ENCODE measurements at places on chromosomes 11 and 22.

GRCh38 chr11:1619449-1619848 is 2.5 kb downstream of the KRTAP5-4 start:
- no peak for DNase-seq

DNA sequence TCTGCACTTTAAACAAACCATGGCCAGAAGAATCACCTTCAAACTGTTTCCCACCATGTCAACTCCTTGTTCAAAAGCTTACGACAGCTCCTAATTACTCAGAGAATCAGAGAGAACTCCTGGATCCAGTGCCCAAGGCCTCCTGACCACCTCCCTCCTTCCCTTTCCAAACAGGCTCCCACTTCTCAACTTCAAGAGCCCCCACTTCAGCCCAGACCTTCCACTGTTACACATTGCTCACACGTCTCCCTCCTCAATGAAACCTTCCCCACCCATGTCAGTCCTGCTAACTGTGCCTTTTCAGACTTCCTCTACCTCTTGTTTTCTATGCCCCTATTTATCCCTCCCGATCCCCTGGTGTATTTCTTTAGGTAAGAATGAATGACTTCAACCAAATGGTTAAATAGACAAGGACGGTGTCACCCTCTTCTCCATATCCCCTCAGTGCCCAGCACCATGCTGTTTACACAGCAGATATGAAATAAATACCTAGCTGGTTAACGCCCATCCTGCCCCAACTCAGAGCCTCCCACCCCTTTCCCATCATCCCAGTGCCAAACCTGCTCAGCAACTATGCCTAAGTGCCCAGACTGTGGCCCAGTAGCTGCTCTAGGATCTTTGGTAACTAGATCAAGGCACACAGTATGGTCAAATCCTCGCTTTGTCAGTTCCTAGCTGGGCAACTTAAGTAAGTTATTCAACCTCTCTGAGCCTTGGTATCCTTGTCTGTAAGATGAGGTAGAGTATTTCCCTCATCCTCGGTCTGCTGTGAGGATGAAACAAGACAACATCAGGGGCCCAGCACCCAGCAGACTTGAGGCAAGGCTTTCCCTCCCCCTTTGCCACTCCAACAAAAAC is 36.8 kb downstream of the PLEKHA7 start:
- DNase-seq, result no peak

DNA sequence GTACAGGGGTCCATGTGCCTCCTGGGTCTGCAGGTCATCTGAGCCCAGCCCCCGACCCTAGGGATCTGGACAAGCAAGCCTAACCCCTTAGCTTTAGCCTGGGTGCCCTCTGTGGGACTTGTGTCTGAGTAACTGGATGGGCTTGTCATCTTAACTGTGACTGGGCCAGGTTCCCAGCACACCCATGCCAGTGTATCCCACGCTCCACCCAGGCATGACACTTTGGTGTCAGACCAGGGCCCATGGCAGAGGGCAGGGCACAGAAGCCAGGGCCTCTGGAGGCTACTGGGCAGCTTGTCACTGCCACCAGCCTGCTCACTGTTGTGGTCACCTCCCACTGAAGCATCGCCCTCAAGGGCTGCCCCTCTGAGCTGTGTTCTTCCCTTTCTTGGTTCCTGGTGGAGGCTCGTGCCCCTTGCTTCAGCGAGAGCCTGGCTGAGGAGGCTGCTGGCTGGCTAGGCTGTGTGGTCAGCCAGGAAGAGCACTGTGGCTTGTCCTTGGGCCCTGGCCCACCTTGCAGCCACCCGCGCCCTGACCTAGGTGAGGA is 80.8 kb downstream of the ST3GAL4 start:
- DNase-seq, result no peak

DNA sequence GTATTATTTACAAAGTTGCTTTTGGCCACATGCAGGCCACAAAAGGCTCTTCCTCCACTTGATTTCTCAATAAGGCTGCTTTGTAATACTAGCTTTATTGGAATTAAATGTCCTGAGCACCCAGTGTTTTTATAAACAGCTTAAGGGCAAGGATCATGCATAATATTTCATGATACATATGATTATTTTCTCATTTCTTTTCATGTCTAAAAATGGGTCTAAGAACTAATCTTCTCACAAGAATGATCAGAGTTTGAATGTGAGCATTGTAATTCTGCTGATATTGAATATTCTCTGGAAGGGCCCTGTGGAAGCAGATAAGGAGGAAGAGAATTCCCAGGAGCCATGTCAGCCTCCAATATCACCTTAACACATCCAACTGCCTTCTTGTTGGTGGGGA is at the start of gene OR52K2:
Gene OR52K2, plus strand, starts transcription at position 301 of the 400 bp plus-strand sequence. Its CDS starts 45 bp downstream, at position 346.
- DNase-seq, result no peak

DNA sequence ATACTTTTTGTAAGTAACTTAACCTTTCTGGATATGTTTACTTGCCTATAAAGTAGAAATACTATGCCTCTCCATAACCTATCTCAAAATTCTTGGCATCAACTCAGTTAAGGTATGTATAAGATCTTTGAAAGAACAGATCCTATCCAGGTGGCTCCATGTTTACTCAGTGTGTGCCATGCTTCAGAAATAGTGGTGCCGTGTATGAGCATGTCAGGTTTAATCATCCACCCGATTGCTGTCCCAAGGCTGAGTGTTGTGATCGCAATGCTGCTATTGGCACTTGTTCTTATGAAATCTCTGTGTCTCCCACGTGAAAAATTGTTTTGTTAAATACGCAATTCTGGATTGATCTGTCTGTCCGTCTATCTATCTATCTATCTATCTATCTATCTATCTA is 85.9 kb upstream of the SNX19 start:
- DNase-seq, result no peak

DNA sequence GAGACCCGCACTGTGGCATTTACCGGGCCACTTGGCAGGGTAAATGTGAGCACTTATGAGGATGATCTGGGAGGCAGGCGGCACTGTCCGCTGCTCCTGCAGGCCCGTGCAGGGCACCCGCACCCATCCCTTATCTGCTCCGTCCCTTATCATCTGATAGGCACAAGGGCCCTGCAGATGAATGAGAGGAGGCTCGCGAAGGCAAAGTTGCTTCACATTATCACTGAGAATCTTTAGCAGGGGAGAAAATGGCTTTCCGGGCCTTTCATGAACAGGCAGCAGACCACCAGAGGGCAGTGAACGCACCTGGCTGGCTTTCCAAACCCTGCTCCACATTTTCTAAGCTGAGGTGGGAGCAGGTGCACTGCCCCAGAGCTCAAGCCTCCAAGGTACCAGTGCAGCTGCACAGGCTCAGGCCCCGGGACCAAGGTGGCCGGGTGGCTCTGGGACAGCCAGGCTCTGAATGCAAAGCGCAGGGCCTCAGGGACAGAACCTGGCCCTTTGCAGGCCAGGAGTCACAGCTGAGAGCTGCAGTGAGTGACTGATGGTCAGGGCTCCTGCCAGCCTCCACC is 165.6 kb downstream of the SHANK2 start:
- DNase-seq, result no peak

DNA sequence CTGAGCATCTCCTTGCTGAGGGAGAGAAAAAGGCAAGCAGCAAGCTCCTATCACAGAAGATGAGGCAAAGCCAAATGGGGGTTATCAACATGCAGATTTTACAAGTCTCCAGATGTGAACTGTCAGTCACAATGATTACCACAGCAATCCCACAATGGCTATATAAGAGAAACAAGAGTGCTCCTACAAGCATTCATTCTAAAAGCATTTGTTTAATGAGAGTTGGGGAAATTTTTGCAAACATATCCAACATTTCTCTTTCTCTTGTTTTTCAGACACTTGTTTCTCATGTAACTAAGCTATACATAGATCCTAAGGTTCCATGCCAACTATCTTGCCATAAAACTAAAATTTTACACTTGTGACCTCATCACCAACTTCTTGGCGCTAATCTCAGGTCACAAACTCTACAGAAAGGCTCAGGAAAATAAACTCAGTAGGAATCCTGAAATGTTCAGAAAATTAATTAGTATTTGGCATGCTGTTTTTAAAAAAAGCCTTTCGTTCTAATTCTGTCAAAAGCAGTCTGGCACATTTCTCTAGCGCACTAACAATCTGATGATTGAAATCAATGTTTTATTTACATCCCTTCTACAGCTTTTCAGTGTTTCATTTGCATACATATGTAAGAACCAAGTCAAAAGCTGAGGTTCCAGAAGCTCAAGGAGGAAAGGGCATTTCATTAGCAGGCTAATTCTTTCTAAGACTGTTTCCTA is 199.5 kb downstream of the TTC28 start:
- DNase-seq, result no peak

- DNase-seq, result no peak
Measured at GRCh38 chr11:120298461-120298860, 26.6 kb upstream of the TLCD5 start.

- DNase-seq, result no peak
Measured at GRCh38 chr11:83464160-83464944, 178.2 kb upstream of the CCDC90B start.

DNA sequence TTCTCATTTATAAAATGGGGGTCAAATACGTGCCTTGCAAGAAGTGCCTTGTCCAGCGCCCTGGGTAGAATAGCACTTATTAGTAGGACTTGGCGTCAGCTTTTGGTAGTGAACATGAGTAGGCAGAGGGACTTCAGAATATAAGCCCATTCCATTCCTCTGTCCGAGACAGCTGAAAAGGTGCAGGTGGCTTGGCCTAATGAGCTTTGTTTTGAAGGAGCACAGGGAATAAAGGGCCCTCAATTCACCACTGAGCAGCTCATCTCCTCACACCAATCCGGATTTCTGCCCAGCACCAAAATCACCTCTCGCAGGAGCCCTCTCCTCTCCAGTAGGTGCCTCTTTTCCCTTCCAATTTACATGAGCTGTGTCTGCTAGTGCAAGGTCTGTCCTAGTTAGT is 91.2 kb downstream of the DSCAML1 start:
- DNase-seq, result no peak

DNA sequence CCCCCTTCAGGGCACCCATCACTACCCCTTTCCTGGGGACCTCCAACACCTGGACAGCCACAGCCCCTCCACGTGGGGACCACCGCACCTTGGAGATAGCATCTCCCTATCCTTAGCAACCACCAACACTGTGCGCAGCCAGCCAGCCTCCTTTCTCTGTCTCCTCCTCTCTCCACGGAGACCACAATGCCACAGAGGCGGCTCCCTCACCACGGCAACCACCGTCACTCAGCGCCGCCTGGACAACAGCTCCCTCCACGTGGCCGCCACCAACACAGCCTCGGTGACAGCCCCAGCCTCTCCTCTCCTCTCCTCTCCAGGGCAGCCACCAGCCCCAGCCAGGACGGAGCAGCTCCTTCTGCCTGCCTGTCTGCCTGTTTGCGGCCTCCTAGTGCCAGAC is 10.5 kb downstream of the ELFN2 start:
- no peak for DNase-seq

- no peak for DNase-seq
Measured at GRCh38 chr11:98967005-98967404, 53.7 kb upstream of the CNTN5 start.

DNA sequence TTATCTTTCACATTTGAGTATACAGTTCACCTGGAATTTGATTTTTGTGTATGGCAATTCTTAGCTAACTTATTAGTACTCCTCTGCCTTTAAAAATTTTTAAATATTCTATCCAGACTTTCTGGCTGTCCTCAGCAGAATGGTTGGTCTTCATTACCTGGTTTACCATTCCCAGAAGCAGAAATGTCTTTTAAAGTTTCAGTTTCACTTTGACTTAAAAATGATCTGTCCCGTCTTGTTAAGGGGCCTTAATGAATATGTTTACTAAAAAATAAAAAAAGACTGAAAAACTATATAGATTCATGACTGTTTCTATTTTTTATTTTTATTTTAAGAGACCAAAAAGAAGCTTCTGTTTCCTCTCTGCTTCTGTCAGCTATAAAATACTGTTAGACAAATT is 70.5 kb upstream of the TNRC6B start:
- no peak for DNase-seq

DNA sequence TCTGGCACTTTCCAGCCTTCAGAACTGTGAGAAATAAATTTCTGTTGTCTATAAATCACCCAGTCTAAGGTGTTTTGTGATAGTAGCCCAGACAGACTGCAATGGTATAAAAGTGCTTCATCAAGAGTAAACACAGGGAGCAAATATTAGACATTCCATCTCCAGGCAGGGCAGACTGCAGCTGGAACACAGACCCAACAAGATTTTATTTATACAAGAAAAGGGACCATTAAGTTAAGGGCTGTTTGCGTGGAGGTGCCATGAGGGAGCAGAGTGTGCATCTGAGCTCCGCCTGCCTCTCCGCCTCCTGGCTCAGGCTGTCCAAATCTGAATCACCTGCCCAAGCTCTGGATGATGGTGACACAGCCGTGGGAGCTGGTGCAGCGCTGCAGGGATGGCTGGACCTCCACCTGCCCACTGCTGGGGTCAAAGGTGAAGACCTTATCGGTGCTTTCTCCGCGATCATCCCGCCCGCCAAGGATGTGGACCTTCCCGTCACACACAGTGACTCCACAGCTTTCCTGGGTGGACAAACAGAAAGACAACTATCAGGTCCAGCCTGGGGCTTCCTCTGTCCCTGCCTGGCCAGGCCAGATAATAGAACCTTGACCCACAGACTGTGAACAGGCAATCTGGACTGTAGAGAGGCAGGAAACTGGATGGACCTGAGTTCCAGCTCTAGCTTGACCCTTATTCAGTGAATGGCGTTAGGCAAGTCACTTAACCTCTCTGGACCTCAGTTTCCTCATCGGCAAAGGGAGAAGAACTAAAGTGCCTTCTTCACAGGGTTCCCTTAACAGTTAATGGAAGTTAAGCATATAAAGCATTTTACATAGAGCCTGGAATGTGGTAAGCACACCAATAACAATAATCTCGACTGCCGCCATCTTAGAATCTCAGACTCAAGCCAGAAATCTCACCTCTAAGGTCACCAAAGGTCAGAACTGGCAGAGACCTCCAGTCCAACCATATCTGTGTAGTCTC is 10.5 kb downstream of the KLHL35 start:
- DNase-seq, result no peak

GRCh38 chr11:117980720-117981119 is 5.5 kb upstream of the IL10RA start:
- DNase-seq, result no peak

DNA sequence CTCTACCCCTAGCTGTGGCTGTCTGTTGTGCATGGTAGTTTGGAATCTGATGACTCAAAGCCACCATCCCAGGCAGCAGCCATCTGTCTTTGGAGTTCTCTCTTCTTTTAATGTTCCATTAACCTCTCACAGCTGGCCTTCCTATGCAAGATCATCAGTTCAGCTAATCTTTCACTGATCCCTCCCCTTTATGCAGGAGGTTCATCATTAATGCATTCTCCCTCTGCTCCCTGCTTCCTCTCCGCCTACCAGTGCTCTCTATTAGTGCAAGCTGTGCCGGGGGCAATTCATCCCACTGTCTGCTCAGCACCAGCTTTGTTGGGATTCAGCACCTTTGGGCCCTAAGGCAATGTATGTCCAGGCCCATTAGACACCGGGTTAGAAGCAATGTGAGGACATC is 413.0 kb upstream of the LRRC4C start:
- no peak for DNase-seq

- no peak for DNase-seq
Measured at GRCh38 chr22:20116376-20116950, 559 bp downstream of the RANBP1 start.

All from NCI-H1048 (cell line).